ENCODE measurements at places on chromosomes 11 and 22.

- DNase-seq: peak; percentile 65
These were observed at the start of gene MAPK11 for GRCh38 chr22:50269970-50270665. MAPK11 (minus strand) TSS chr22:50270380; CDS start chr22:50270292, 88 bp downstream.

GRCh38 chr11:64870893-64871466 is 7.4 kb downstream of the EHD1 start:
- no peak for DNase-seq

DNA sequence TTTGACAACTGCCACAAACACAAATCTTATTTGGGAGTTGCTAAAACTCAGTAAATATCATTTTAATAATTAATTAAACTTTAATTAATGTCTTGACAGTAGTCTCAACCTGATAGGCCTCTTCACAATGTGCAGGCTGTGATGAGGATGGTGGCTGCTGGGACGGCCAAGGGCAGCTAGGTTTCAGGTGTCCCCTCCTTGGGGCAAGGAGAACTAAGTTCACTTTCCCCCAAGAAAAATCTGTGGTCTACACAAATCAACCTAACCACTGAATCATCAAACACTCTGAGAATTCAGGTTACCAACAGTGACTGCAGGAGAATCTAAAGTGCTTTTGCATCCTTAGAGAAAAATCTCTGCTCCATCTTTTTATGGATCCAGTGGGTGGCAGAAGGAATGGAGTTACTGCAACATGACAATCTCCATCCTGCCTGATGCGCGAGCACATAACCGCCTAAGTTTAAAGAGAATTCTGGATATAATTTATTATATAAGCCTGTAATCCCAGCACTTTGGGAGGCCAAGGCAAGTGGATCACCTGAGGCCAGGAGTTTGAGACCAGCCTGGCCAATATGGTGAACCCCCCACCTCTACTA is 289.7 kb downstream of the KIRREL3 start:
- no peak for DNase-seq

DNA sequence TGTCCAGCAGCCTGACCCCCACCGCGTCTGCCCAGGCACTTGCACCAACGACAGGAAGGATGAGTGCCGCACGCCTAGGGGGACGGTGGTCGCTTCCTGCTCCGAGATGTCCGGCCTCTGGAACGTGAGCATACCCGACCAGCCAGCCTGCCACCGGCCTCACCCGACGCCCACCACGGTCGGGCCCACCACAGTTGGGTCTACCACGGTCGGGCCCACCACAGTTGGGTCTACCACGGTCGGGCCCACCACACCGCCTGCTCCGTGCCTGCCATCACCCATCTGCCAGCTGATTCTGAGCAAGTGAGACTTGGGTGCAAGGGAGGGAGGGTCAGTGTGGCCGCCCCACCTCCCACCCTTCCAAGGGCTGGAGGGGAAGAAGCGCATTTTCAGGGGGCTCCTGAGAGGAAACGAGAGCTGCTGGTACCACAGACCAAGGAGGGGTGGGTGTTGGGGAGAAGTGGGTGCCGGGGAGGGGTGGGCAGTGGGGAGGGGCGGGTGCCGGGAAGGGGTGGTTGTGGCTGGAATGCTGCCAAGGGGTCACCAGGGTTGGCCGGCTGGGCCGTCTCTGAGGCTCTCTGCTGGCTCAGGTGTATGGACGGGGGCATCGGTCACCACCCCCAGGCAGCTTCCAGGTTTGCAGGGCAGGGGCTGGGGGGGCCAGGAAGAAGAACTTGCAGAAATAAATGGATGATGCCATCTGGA is 27.7 kb upstream of the MUC5B start:
- no peak for DNase-seq

- DNase-seq: no peak
These were observed at the start of gene LMO2 for GRCh38 chr11:33891714-33892327. LMO2 (minus strand) TSS chr11:33892076; CDS start chr11:33869716, 22,360 bp downstream.

DNA sequence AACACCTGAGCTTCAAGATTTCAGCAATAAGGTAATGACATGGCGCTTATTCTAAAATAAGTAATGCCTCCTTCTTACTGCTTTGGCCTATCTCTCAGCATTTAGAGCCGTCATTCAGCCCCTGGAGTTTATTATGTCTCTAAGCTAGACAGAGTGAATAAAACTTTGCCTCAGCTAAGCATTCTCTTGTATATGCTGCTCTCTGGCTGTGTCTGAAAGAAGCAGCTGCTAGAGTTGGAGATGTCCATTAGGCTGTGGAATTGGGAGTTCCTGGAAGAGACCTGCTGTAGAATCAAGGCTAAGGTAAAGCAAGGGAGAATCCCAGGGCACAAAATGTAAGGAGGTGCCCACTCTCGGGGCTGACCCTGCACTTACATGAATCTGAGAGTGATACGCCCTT is 35.5 kb upstream of the TTC12 start:
- DNase-seq: no peak

GRCh38 chr11:19225123-19225522 is 15.6 kb downstream of the E2F8 start:
- DNase-seq: no peak

DNA sequence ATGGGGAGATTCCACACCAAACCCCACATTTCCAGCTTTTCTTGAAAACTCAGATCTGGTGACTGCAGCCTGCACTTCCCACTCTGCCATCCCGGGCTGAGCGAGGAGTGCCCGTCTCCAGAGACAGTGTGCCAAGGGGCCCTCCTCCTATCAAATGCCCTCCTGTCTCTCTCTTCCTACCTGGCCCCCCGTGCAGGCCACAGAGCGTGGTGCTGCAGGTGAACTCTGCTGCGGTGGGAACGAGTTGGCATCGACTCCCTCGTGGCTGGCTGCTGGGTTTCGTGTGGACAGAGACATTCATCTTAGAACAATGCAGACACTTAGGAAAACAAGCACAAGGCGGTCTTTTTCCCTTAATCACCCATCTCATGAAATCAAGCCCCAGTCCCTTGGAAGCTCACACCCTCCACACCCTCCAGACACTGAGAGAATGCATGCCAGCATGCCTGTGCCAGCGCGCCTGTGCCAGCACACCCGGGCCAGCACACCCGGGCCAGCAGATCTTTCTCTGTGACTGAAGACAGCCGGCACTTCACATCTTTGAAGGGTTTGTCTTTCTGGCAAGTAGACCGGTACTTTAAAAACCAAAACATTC is 65.0 kb downstream of the PARVB start:
- no peak for DNase-seq

DNA sequence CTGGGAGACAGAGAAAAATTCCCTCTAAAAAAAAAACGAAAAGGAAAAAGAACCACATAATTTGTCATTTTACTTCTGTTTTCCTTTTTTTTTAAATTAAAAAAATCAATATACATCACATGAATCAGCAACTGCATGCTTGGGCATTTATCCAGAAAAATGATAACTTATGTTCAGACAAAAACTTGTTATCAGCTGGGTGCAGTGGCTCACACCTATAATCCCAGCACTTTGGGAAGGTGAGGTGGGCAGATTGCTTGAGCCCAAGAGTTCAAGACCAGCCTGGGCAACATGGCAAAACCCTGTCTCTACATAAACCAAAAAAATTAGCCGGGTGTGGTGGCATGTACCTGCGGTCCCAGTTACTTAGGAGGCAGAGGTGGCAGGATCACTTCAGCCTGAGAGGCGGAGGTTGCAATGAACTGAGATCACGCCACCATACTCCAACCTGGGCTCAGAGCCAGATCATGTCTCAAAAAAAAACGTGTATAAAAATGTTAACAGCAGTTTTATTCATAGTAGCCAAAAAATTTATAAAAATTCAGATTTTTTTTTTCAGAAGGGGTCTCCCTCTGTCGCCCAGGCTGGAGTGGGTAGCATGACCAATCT is 28.5 kb downstream of the AMBRA1 start:
- DNase-seq: no peak

- DNase-seq: no peak
These were observed 590.2 kb upstream of the ANO5 start for GRCh38 chr11:21602699-21603098.

DNA sequence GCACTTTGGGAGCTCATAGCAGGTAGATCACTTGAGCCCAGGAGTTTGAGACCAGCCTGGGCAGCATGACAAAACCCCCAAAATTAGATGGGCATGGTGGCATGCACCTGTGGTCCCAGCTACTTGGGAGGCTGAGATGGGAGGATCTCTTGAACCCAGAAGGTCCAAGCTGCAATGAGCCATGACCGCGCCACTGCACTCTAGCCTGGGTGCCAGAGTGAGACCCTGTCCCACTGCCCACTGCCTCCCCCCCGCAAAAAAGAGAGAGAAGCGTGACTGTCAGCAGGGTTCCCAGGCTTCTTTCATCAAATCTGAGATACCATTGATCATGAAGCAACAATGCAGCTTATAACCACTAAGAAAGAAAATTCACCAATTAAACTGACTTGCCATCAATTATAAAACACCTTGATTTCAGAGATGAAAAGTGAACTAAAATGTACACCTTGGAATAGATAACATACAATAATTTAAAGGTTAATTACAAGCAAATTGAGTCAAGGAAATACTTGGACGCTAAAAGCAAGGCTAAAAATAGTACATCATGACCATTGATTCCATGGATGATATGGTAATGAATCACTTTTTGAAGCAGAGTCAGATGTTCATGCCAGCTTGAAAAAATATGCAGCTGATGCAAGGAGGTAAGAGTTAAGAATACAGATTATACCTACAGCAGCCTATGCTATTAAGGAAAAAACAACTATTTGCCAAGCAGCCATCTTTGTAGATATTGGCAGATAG is 90.8 kb upstream of the ALKBH3 start:
- DNase-seq: peak; percentile 68

DNA sequence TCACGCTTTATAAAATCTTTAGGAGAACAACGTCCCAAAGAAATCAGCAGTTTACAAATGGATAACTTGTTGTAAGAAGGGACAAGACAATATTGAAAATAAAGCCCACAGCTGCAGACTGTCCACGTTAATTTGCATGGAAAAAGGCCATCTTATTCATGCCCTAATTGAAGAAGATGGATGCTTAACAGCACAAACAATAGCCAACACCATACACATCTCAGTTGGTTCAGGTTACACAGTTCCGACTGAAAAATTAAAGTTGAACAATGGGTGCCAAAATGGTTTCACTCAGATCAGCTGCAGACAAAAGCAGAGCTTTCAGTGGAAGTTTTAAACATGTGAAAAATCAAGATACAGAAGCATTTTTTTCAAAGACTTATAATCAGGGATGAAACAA is 314.2 kb downstream of the RAB38 start:
- no peak for DNase-seq

DNA sequence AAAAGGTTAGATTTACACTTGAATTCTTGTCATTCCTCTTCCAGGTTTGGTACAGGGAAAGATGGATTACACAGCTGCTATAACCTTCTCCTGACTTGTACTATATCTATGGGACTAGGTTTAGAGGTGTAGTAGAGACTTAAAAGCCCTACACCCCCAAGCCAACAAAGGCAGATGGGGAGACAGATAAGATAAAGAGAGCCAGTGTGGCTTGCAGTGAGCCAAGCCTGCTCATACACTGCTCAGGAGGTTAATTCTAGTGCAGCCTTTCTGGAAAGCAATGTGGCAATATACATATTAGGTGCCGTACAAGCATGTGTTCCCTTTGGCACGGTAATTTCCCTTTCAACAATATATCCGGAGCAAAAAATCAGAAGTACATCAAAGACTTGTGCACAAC is 10.8 kb downstream of the SIK3 start:
- DNase-seq: no peak

GRCh38 chr22:18974477-18975180 is 38.5 kb upstream of the PRODH start:
- DNase-seq: no peak

DNA sequence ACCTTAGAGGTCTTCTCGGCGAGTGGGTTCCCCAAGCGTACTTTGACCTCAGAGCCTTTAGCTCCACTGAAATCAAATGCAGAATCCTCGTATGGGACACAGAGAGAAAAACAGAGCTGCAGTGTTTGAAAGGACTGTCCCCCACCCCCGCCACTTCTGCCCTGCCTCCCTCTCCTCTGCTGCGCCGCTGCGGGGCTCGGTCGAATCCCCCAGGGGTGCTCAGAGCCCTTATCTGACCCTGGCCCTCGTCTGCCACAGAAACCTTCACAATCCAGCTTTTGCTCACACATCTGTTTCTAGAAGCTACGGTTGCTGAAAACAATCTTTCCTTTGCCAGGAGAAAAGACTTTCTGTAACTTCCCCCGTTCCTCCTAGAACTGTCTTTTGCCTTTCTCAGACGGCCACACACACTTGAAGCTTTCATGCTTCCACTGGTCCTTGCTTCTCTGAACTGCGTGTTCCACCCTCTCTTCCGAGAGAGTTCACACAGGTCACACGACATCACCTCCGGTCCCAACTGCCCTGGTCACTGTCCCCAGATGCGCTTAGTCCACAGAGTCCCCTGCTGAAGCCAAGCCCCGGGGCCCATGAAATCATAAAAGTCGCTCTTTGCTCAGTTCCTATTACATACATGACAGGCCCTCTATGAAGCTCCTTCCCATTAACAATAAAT is 3.7 kb downstream of the SMIM35 start:
- no peak for DNase-seq

DNA sequence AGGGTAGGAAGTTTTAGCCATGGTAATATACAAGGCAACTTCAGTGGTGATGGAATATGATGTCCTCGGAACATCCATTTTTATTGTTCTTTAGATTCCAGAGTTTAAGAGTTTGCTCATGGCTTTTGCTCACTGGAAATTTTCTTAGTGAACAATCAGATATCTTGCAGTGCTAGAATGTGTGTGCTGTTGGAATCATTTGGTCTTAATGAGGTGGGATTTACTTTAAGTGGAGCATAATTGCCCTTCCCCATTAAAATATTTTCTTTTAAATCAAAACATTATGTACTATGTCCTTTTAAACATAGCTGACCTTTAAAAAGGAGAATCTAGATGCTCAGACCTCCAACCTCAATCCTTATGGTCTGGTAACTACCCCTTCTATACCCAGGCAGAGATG is 77.3 kb upstream of the LDLRAD3 start:
- DNase-seq: no peak

DNA sequence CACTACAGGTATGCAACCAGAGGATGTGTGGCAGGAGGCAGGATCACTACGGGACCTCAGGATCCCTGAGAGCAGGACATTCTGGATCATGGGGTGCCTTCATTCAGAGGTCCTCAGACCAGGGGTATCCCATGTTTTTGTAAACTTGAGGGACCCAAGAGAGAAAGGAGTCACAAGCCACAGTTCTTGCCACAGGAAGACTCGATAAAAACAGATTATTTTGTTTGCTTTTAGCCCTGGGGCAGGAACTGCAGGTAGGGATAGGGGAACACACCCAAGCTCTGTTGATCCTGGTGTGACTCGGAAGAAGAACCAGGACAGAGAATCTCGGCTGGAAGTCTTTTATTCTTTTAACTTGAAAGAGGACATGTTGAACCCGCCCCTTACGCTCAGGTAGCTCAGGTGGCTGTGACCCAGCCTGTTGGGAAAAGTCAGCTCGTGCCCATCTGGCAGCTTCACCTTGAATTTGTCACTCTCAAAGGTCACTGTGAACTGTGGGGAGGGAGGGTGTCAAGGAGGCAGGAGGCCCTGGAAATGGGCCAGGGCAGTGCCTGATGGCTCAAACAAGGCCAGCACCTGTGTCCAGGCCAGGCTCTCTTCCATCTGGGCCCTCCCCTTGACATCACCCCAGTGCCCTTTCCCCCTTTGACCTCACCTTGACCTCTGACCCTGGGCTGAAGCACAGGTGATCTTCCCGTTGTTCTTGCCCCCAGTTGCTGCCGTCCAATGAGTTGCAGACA is 9.8 kb downstream of the LGALS2 start:
- no peak for DNase-seq

All from ACHN (cell line).